ENCODE measurements at places on chromosomes 6 and 20. TPM values are rescaled to one million over a fixed set of nuclear protein-coding genes. Genes with fewer than 3 reads are reported as not detected.

- DNase-seq, result no peak
Measured at GRCh38 chr6:111832833-111833418, 40.3 kb downstream of the FYN start.

The RAET1L gene
- total RNA-seq, result not detected

GRCh38 chr20:62838128-62838891, 21.5 kb downstream of the COL9A3 start:
- no peak for DNase-seq

GRCh38 chr20:41300383-41300782, 17.1 kb downstream of the ZHX3 start:
- DNase-seq, result no peak

DNA sequence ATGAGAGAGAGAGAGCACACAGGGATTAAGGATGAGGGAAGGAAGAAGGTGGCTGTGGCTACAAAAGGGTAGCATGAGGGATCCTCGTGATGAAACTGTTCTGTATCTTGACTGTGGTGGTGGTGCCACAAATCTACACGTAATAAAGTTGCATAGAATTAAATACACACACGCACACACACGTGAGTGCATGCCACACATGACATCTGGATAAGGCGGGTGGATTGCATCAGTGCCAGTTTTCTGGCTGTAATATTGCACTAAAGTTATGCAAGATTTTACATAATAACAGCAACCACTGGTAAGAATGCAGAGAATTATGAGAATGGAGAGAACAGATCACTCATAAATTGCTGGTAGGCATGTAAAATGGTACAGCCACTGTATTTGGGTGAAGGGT, 16.9 kb upstream of the STK35 start:
- DNase-seq, result no peak

The RAD21L1 gene
- 0.57 TPM for total RNA-seq

GRCh38 chr6:7617801-7618764, 28.1 kb downstream of the SNRNP48 start:
- DNase-seq, result peak; percentile 92

The RNF144B gene
- total RNA-seq, result 6.7 TPM

DNA sequence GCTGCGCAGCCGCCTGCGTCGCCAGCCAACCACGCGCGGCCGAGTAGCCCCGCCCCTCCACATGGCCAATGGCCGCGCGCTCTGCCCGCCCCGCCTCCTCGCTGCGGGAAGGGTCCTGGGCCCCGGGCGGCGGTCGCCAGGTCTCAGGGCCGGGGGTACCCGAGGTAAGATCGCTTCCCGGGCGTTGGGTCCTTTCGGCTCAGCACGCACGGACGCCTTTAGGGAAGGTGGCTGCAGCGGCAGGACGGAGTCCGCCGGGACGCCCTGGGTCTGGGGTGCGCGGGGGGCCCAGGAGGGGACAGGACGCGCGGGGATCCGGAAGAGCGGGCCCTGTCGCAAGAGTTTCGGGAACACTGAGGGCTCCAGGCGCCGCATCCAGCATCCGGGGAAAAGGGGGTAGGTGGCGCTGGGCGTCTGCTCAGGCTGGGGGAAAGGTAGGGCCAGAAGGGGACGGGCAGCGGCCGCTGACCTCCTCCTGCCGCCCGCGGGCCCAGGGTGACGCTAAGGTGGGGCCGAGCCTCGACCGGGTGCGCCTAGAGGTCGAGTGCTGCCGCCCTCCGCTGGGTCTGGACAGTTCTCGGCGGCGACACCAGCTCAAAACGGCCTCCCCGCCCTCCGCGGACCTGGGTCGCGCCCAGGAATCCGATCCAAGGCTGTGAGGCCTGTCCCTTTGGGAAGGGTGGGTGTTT, at the start of gene MAVS:
MAVS (plus strand) TSS at position 95 of the 689 bp plus-strand sequence. CDS start 7,791 bp downstream, outside the sequence.
- peak; percentile 84 for DNase-seq

DNA sequence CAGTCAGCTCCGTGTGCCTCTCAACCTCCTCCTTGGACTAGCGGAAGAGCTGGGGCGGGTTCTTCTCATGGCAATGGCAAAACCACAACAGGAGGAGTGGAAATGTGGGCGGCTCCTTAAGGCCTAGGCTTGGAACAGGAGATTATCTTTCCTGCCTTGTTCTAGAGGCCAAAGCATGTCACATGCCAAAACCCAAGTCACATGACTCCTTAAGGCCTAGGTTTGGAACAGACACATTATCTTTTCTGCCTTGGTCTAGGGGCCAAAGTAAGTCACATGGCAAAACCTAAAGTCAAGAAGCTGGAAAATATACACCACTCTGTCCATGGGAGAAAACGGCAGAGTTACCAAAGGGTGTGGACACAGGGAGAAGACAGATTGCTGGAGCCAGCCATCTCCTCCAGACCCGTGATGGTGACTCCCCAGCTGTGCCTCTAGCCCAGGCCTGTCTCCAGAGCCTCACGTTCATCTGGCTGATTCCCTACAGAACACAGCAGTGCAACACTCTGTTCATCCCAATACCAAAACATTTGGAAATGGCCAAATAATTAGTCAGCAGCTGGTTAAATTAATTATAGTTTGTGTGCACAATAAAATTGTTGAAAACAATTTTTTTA, 34.2 kb downstream of the ANKRD60 start:
- no peak for DNase-seq

GRCh38 chr6:134849920-134850447, 99.9 kb downstream of the ALDH8A1 start:
- no peak for DNase-seq

DNA sequence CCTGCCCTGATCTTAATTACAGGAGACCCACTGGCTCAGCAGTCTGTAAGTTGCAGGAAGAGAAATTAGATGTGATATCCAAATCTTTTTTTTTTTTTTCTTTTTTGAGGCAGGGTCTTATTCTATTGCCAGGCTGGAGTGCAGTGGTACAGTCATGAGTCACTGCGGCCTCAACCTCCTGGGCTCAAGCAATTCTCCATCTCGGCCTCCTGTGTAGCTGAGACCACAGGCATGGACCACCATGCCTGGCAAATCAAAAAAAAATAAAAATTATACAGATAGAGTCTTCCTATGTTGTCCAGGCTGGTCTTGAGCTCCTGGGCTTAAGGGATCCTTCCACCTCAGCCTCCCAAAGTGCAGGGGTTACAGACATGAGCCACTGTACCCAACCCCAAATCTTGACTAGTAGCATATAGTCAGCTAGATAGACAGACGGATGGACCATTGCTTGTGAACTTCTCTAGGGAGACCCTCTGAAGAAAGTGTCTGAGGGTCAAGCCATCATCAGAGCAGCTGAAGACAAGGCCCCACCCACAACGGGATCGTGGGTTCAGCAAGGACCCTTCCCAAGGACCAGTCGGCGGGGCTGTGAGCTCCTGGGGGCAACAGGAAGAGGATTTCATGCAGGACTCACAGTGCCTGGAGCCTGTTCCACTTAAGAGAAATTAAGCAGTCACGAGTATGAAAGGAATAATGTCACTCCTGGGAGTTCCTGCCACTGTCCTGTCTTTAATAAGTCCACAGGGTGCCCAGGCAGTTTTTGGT, 222.7 kb downstream of the ANKRD60 start:
- no peak for DNase-seq

DNA sequence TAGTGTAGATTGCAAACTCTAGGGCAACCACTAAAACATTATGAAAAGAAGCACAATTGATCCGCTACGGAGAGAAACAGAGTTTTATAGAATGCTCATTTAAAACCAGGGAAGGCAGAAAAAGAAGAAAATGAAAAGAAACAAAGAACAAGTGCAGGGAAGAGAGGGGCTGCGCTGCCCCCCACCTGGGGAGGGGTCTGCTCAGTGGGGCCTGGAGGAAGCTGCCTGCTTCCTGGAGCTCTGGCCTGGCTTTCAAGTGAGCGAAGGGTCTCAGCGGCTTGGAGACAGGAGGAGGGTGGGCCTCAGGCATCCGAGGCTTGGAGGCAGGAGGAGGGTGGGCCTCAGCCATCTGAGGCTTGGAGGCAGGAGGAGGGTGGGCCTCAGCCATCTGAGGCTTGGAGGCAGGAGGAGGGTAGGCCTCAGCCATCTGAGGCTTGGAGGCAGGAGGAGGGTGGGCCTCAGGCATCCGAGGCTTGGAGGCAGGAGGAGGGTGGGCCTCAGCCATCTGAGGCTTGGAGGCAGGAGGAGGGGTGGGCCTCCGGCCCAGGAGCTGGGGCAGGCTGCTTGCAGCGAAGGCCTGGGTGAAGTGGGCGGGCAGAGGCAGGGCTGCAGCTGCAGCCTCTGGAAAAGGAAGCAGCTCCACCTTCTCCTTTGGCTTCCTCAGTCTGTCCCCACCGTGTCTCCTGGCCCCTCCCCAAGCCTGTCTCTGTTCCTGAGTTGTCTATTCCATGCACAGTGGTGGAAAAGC, 406.3 kb downstream of the TAF4 start:
- DNase-seq, result no peak

The WASF1 gene
- 8.1 TPM for total RNA-seq

The FOXQ1 gene
- total RNA-seq, result not detected

Measured in myocyte (in vitro differentiated cells).